ENCODE measurements at places on chromosomes 6 and 20.

GRCh38 chr6:91137286-91137685 lies 550.4 kb upstream of the MAP3K7 start:
- no peak for DNase-seq

GRCh38 chr6:135382182-135382628 lies 115.3 kb downstream of the AHI1 start:
- DNase-seq, result no peak

GRCh38 chr6:143260857-143261256 lies 189.6 kb downstream of the ADAT2 start:
- no peak for DNase-seq

DNA sequence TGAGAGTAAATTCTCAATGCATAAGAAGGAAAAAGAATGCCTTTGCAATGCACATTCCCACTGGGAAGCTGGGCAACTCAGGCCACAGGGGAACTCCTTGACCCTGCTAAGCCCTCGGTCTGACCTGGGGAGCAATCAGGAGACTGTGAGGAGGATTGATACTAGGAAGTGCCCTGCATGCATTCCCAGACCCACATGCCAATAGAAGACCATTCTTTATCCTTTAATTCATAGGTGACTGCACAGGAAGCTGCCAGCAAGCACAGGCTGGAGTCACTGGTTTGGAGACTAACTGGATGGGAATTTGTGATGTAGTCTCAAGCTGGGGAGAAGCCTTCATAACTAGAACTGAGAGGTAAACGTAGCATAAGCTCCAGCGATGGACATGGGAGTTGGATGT lies 1012.7 kb downstream of the EYS start:
- no peak for DNase-seq

DNA sequence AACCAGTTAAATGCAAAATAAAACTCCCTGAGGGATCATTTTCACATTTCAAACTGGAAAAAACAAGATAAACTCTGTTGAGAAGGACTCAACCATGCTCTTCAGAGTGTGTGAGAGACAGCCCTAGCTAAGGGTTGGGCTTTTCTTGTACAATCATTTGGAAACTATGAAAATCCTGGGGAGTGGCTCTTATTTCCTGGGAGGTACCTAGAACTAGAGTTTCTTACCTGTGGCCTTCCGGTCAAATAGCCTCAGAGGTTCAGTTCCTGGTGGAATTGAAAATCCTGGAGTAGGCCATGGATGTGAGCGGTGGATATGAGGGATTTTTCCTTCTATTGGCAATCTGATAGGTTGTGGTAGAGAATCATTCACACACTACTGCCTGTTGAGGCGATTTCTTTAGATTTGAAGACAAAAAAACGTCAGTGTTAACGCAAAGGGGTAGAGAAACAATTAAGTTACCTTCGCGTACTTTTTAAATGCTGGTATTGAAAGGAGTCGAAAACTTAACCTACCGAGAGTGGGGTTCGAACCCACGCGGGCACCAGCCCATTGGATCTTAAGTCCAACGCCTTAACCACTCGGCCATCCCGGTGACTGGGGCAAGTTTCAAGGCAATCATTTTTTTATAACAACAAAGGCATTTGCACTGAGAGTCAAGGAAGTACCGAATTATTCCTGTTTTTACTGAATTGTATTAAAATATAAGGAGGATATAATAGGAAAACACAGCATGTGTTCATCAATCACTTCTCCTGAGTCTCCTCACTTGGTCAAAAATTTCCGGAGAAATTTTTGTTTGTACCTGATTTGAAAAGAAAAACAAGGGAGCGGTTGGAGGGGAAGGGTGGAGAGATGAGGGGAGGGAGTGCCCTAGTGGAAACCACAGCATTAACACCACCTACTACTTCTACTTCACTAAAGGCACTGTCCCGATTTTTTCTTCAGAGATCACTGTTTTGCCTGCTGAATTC lies 191.3 kb downstream of the OR2B2 start:
- DNase-seq, result no peak

DNA sequence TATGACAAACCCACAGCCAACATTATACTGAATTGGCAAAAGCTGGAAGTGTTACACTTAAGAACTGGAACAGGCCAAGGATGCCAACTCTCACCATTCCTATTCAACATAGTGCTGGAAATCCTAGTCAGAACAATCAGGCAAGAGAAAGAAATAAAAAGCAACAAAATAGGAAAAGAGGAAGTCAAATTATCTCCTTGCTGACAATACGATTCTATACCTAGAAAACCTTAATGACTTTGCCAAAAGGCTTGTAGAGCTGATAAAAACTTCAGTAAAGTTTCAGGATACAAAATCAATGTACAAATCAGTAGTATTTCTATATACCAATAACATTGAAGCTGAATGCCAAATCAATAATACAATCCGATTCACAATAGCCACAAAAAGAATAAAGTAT lies 32.4 kb downstream of the OR5V1 start:
- DNase-seq, result no peak

GRCh38 chr6:6357032-6357431 lies 36.6 kb upstream of the F13A1 start:
- DNase-seq, result no peak

GRCh38 chr6:14787677-14788076 lies 458.2 kb upstream of the JARID2 start:
- no peak for DNase-seq

DNA sequence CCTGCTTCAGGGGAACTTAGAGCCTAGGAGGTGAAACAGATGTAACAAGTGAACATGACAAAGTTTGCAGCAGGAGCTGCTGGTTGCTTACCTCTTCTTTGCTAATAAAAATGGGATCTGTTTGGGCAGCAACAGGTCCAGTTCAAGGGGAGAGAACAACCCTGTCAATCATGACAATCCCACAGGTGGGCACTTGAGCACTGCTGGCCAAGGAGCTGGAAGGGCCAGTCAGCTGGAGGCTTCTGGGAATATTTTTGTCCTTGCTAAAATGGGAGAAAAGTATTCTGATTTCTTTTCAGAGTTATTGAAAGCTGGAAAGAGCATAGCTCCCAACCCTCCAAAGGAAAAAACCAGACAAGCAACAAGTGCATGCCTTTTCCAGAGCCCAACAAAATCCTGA lies 477.7 kb upstream of the SULF2 start:
- DNase-seq, result no peak

DNA sequence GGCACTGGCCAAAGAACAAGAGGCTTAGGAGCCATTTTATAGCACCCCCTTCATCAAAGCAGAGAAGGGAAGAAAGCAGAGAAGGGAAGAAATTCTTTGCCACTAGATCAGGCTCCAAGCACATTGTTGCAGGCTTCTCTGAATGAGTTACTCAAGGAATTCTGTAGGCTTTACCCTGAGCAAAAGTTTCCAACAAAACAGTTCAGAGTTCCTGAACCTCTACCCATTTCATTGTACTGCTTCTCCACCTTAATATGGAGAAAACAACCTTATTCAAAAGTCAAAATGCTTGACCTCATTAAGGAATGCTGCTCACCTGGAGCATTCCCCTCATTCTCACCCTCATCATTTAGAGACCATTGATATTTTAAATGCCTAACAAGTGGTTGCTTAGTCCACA lies 115.5 kb upstream of the LOC128125822 start:
- no peak for DNase-seq

GRCh38 chr20:3595541-3595940 lies 67.7 kb downstream of the GFRA4 start:
- DNase-seq, result no peak

- DNase-seq, result no peak
Observed at GRCh38 chr20:11380283-11380682, 537.4 kb upstream of the BTBD3 start.

DNA sequence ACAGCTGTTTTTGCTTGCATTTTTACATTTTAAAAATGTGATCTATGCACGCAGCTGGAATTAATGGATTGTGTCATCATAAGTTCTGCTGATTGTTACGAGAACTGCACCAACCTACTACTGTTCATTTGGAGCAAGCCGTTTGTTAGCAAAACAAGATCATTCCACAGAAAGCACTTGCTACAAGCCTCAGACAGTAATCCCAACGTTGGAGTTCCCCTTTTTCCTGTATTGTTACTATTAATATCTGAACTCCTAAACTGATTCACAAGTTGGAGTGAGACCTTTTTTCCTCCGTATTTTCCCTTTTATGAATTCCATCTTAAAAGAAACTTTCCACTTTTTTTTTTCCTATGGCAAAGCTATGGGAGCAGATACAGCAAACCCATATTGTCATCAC lies 3.5 kb downstream of the TENT5A start:
- DNase-seq, result no peak

GRCh38 chr6:71852948-71853347 lies 33.4 kb upstream of the RIMS1 start:
- DNase-seq, result no peak

- no peak for DNase-seq
Observed at GRCh38 chr6:156948807-156949206, 171.6 kb downstream of the ARID1B start.

DNA sequence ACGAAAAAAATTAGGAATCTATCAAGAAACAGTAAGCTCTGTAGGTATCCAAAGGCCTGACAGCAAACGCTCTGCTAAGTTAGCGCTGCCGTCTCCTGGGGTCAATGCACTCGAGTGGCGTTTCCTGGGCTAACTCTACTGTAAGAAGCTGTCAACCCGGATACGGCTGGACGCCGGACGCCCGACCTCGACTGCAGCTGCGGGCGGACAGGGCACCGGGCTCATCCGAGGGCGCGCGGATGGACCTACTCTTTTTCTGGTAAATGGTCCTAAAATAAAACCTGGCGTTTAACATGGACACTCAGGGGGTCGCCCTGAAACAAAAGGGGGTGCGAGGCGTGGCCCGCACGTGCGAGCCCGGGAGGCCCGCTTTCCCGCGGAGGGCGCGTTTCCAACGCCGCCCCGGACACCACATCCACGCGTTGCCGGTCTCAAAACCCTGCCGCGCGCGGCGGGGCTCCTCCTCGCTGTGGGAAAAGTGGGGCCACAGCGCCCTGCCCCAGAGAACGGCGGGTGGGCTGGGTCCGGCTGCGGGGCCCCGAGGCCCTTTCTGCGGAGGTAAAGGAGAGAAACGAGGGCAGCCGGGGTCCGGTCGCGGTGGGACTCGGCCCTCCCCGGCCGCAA lies 537 bp downstream of the TCP1 start:
- peak; percentile 16 for DNase-seq

DNA sequence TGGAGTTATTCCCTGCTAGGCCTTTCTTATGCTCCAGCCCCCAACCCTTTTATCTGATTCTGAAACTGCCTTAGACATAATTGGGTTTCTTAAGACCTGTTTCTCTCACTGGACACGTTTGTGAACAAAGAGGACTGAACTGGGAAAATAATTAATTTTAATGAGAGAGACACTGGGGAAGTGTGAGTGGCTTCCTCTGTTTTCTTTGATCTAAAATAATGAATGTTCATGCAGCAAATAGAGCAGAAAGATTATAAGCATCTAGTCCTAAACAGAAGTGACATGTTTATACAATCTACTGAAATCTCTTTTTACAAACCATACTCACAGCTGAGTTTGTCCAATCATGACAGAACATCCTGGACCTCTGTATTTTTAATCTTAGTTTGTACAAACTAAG lies 157.6 kb downstream of the SH3BGRL2 start:
- no peak for DNase-seq

DNA sequence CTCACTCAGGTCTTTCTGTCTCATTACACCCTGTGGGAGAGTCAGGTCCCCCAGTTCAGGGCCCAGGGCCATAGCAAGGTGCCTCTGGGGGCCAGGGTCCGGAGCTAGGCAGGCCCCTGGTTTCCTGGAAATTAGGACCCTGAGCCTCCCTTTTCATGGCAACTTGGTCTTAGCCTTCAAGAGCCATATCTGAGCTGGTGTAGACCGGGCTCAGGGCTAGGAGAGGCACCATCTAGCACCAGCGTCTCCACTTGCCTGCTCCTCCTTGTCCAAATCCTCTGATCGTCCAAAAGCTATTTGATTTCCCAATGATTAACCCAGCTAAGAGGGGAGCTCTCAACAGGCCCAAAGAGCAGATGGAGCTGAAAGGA lies 5.6 kb downstream of the MDFI start:
- DNase-seq, result no peak

- DNase-seq, result peak; percentile 25
Observed at GRCh38 chr6:26022132-26022472, 59.5 kb downstream of the TRIM38 start.

Measured in CD4-positive, CD25-positive, alpha-beta regulatory T cell (primary cell).